Stimulated activated CD8-positive, alpha-beta memory T cell treated with anti-CD3 and anti-CD28 coated beads, Interleukin-4, amount 100 ng/mL, for 1 hour (primary cell): ENCODE measurements at places on chromosomes 5 and 9.

GRCh38 chr9:116322521-116322920 is 168.9 kb downstream of the PAPPA start:
- DNase-seq: no peak

DNA sequence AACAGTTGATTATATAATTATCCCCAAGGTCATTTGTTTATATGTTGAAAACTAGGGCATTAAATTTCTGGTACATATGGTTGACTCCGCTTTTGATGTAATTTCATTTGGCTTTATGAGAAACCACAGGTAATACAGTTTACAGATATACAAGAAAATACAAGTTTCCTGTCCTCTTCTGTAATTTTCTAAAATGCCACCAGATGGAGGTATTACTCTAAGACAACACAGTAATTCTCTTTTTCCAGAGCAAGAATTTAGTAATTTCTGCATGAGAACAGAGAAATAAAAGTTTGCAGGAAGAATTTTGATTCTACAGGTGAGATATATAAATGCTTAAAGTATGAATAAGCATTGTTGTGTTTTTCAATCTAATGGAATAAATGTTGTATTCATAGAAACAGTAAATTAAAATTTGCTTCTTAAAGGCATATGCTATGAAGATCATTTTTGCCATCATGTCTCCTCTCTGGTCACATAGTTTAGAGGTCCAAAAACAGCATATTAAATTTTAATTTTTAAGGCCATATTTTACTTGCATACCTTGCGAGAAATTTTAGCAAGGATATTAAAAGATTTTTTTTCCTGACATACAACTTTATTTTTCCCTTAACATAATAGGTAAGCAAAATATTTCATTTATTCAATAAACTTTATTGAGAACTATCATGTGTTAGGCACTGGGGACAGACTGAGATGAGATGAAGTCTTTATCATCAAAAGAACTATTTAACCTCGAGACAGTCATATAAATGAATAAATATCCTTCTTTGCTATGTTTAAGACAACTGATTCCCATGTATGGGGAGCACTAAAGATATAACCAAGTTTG is 22.7 kb downstream of the CHD1 start:
- no peak for DNase-seq

DNA sequence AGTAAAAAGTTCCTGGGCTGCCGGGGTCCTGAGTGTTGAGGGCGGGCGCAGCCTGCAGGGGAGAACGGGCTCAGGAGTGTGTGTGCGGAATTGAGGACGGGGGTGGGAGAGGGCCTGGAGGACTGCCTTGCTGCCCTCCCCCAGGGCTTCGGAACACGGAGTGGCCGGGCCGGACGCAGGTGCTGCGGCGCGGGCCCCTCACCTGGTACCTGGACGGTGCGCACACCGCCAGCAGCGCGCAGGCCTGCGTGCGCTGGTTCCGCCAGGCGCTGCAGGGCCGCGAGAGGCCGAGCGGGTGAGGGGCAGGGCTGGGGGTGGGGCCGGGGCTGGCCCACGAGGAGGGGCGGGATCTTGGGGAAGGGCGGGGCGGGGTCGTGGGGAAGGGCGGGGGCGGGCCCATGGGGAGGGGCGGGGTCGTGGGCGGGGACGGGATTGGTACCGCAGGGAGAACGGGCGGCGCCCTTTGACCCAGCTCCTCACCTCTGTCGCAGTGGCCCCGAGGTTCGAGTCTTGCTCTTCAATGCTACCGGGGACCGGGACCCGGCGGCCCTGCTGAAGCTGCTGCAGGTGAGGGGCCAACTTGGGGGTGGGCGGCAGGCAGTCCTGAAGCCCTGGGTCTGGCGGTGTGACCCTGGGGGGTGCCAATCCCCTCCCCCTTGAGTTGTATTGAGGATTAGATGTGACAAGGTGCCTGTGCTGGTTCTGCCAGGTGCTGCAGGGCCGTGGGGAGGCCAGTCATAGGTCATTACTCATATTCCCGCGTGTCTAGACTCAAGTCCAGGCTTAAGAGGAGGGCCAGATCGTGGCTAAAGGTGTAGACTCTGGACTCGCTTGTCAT is 7.1 kb downstream of the FPGS start:
- no peak for DNase-seq

- no peak for DNase-seq
Observed at GRCh38 chr5:98503616-98504015, 269.8 kb upstream of the RGMB start.

- DNase-seq: no peak
Observed at GRCh38 chr5:21784487-21784886, 1068.7 kb downstream of the CDH12 start.

GRCh38 chr5:145562931-145563330 is 272.2 kb downstream of the PRELID2 start:
- no peak for DNase-seq

GRCh38 chr9:134177624-134178393 is 13.4 kb upstream of the RNU6ATAC start:
- DNase-seq: no peak

GRCh38 chr9:2419347-2419746 is 202.2 kb upstream of the VLDLR start:
- no peak for DNase-seq

DNA sequence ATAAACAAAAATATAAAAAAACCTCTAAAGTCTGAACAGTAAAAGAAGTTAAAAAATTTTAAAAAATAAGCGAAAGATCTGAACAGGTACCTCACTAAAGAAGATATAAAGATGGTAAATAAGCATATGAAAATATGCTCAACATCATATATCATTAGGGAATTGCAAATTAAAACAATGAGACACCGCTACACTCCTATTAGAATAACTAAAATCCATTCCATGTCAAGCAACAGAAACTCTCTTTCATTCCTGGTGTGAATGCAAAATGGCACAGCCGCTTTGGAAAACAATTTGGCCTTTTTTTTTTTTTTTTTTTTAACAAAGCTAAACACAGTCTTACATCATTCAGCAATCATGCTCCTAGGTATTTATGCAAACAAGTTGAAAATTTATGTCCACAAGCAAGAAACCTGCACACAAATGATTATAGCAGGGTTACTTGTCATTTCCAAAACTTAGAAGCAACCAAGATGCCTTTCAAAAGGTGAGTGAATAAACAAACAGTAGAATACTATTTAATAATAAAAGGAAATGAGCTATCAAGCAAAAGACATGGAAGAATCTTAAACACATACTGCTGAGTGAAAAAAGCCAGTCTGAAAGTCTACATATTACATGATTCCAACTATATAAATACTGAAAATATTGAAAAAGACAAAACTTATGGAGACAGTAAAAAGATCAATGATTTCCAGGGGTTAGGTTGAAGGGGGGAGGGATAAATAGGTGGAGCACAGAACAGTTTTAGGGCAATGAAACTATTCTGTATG is 22.1 kb downstream of the ANXA1 start:
- no peak for DNase-seq

- no peak for DNase-seq
Observed at GRCh38 chr5:173662581-173663351, 46.3 kb upstream of the BOD1 start.

DNA sequence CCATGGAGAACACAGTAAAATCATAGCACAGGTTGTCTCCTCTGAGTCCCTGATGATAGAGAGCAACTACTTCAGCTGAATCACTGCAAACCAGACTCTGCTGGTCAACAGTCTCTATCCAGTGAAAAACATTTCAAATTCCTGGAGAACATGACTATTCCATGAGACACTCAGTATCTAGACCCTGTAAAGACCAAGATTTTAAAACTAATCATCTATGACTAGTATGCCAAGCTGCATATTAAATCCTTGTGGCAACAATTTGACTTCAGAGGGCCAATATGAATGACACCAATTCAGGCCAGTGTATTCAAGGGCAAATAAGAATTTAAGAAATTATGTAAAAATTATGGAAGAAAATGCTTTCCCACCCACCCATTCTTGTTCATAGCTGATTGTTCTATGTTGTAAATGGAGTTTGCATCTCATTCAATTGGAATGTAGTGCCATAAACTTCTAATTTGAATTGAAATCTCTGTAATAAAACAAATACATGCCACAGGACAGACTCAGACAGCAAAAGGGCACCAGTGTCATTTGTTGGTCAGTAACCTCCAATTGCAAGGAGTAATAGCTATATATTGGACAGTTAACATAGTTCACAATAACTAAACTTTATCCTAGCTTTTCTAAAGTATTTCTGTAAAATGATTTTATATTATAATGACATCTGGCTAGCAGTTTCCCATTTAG is 80.1 kb upstream of the LPAR1 start:
- no peak for DNase-seq

DNA sequence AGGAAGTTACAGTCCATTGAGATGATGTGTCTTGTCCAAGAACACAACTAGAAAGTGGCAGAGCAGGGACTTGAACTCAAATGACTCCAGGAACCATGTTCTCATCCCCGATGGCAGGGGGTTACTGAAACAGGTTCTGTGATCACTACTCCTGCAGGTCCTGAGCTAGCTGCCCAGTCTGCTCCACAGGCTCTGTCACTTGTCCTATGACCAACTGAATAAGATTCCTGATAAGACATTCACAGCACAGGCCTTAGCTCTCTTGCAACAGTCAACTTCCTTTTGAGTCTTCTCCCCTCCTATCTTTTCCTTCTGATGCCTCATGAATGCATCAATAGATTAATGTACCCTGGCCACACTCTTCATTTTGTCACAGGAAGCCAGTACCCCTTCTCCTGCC is 109.2 kb downstream of the SH3TC2 start:
- DNase-seq: no peak

DNA sequence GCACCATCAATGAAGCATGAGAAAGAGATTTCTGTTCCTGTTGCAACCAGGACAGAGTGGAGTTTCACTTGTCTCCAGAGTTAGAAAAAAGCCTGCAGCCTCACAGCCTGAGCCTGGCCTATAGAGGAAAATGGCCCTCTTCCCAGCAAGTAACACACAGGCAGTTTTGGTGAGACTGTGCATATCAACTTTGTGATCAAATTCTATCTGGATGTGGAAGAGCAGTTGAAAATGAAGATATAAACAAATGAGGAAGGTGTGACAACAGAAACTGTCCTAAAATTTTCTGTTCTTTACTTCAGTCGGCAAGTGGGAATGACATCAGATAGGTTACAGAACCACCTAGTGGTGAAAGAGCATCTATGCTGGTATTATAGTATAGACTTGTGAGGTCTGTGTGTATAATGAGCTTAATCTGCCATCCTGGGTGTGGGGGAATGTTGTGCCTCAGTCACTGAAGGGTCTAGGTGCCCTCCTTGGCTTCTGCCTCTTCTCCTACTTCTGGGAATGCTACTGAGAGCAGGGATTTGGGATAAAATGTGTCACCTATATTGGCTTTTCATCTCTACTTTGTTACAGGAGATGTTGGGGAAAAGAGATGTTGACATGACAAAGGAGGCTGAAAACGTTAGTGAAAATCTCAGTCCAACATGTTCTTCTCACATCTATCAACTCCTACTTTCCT is 28.2 kb downstream of the YIPF5 start:
- DNase-seq: no peak

- no peak for DNase-seq
Observed at GRCh38 chr5:40484495-40484894, 195.2 kb upstream of the PTGER4 start.

GRCh38 chr5:7577381-7577780 is 181.4 kb downstream of the ADCY2 start:
- no peak for DNase-seq

GRCh38 chr9:34591248-34591916 is 1.9 kb upstream of the CNTFR start:
- peak; percentile 56 for DNase-seq

DNA sequence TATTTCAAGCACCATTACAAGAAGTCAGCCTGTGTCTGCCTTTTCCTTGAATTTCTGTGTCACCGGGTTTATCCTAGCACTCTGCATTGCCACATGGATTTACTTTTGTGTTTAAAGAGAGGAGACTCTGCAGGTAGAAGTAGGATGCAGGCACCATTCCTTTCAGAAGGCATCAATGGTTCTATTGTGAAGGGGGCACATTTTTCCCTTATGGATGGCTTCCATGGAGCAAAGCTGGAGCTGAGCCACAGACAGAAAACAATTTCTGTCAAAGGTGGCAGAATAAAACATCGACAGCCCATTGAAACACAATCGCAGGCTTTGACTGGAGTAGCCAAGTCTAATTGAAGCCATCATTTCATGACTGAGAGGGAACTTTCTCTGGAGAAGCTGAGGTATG is 288.0 kb upstream of the ANKH start:
- no peak for DNase-seq

DNA sequence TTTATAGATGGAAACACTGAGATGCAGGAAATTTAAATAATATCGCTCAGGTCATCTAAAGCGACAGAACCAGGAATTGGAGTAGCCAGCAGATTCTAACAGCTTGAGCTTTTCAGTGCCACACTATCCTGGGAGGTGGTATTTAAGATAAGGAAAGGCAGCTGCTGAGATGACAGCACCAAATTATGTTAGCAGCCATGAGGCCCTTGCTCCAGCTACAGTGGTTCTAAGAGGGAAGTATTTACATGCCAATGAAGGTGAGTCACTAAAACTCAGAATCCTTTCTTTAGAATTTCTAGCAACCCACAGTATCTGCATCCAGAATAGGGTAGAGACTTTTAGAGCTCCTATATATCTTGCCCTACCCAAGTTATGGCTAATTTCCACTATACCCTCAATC is 127.0 kb upstream of the VLDLR start:
- no peak for DNase-seq

- no peak for DNase-seq
Observed at GRCh38 chr9:35273591-35273990, 111.8 kb downstream of the UNC13B start.

GRCh38 chr9:75027187-75028107 is 646 bp downstream of the CARNMT1 start:
- DNase-seq: peak; percentile 4

- no peak for DNase-seq
Observed at GRCh38 chr5:65883461-65883860, 42.9 kb upstream of the ERBIN start.

DNA sequence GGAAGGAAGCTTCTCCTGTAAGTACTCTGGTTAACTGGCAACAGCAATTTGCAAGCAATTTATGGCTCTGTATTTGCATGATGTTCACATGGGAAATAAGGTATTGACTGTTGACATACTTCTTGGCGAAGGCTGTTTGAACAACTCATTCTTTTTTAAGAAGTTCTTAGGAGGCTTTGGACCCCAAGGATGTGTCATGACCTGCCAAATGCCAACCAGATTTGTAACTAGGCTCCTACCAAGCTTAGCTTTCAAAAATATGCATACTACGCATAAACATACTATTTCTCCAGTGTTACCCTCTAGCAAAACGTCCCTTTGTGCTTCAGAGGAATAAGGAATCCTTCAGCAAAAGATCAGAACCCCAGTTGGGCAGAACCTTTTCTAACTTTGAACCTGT is 165.2 kb upstream of the MSX2 start:
- DNase-seq: no peak
